ENCODE measurements at places on chromosomes 16 and 17.
A peak's percentile ranks its signal among the peaks of the same experiment; 100 is the strongest.

DNA sequence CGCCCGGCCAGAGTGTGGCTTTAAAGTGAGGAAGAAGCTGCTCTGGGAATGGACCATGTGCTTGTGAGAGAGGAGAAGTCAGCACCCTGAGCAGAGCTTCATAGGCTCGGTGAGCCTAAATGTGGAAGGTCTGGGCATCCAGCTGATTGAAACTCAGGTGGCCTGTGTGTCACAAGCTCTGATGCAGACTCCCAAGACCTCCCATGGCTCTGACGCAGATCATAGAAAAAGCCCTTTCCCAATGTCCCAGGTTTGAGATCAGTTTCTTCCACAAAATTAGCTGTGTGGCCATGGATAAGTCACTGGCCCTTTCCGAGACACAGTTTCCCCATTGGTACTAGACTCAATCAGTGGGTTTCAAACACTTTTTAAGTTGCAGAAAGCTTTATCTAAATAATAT lies 180.0 kb upstream of the CCL2 start:
- no peak for DNase-seq

DNA sequence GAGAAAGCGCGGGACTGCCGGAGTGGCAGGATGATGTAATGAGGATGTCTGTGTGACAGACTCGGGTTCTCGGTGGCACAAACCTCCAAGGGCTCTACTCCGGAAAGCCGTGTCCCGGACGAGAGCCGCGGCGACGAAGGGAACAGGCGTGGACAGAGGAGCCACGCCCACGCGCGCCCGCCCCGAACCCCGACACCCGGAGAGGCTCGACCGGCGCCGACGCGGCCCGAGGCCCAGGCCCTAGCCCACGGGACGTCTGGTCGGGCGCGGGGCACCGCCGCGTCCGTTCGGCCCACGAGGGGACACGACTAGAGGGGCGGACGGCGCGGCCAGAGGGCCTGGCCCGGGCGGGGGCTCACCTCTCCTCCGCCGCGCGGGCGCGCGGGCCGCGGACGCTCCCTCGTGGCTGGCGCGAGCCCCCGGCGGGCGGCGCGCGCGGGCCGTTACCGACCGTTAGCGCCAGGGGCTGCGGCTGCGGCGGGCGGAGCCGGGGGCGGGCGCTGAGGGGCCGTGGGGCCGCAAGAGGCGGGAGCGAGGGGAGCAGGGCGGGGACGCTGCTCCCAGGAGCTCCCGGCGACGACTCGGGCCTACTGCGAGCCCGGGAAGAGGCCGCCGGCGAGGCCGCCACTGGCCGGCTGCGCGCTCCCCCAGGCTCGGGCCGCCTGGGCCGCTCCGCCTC lies 2.1 kb upstream of the IRX5 start:
- peak; percentile 23 for DNase-seq

DNA sequence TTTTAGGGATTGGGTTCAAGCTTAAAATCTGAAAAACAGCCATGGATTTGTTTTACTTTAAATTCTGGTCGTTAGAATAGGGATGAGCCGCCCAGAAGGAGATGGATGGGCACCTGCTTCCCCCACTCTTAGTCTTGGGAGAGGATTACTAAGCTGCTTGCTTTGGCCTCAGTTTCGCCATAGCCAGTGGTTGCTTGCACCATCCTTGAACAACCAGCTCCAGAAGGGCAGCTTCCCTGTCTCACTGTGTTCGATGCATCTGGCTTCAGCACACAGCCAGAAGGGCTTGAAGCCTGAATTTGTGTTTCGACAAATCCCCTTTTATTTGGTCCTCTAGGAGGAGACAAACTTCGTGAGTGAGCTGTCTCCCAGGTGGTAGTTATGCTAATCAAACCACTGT lies 7.1 kb downstream of the CYB5D2 start:
- DNase-seq: no peak

DNA sequence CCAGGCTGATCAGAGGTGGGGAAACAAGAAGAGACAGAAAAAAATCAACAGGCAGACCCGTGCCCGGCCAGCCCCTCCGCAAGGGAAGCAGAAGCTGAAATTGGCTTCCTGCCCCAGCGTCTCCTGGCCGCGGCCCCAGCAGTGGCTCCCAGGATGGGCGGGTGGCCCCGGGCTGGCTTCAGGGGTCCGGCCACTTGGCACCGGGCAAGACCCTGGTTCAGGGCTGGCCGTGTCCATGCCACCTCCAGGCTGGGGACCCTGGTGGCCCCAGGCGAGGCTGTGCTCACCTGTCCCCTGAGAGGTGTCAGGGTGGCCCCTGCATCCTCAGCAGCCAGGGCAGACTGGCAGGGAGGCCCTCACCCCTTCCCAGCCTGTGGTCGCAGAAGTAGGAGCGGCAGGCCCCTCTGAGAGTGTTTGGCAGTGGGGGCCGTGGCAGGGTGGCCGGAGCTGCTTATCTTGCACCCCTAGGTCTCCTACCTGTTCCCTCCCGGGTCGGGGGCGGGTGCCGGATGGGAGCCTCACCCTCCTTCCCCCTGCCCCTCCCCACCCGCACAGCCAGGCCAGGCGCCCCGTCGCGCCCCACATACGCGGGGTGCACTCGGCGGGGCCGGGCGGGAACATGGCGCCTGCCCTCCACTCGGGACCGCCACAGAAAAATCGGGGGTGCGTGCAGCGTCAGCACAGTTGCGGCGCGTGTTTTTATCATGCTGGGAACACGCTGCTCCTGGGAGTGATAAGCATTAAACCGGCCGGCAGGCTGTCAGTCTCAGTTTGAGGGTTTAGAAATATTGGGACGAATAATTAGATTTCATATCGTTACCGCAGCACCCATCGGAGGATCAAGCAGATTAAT lies 46.7 kb upstream of the ZC3H18 start:
- DNase-seq: no peak

DNA sequence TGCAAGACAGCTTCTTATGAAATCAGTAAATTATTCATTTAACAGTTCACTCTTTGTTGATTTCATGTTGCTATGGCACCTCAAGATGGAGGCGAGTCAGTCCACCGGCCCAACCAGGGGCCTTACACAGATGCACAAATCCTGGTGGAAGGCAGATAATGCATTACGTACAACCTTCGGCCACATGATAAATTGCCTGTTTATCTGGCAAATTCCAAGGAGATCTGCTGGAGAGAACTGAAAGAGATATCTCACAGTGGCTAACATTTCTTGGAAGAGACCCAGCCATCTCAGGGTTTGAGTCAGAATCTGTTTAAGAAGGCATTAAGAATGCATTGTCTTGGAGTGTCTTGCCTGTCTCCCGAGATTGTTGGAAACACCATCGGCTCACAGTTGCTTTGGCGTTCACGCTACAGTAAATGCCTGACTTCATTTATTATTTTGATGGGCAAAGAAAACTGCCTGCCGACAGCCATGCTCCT lies 225.6 kb downstream of the MSI2 start:
- DNase-seq: no peak
